NCI-H2171 (cell line): ENCODE measurements at places on chromosomes 12 and 14.

GRCh38 chr12:402029-402389, 565 bp downstream of the CCDC77 start:
- DNase-seq, result no peak

DNA sequence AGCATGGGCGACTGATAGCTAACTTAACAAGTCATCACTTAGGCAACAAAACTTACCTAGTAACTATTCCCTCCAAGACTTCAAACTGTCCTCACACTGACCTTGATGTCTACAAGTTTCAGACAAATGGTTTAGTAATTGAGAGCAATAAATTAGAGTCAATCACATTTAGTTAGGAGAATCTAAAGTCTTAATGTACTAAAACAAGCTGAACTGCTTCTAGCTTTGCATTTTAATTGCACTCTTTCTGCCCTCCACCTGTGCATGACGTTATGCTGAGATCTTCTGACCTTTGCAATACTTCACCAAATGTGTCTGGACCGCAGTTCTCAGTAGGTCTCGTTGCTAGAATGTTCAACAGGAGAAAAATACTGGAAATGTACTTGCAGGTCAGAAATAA, 158.0 kb downstream of the PIK3C2G start:
- no peak for DNase-seq

GRCh38 chr14:32734261-32734660, 204.4 kb upstream of the NPAS3 start:
- DNase-seq, result no peak

GRCh38 chr14:80231702-80232101, 20.4 kb upstream of the DIO2 start:
- no peak for DNase-seq

DNA sequence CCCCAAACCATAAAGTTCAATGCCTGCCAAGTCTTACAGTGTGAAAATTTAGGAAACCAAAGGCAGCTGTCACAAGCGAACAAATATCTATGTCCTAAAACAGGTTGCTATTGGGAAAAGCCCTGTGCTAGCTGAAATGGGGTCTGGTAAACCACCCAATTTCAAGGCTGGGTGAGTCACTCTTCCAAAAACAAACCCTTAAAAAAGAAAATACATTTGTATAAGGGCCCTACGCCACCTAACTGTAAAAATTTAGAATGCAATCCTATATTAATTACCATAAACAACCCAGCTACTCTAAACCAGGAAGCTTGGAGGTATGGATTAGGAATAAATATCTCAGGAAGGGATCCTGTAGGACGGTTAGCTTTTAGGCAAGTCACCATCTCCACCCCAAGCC, 32.1 kb downstream of the PRMT8 start:
- no peak for DNase-seq

- DNase-seq, result no peak
Observed at GRCh38 chr12:48779869-48780268, 9.0 kb downstream of the ADCY6 start.

DNA sequence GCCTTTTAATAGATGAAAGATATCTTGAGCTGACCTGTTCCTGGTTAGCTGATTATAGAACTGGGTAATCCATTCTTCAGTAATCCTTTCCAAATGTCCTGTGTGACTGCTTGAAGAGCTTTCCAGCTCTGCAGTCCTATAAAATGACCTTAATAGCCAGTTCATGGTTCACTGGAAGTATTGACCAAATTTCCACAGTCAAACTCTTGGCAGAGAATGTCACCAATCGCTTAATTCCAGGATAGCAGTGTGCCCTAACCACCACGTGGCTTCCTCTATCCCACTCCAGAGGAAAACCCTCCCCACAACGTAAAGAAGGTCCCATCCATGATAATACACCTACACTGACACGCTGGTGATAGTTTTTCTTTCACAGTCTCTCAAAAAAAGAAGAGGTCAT, 17.4 kb downstream of the PRKAB1 start:
- DNase-seq, result no peak

GRCh38 chr14:83918546-83918945, 1611.4 kb upstream of the FLRT2 start:
- no peak for DNase-seq
